NCI-H1417 (cell line): ENCODE measurements at places on chromosomes 5 and 9.

- DNase-seq: peak; percentile 80
These were observed 871 bp downstream of the TRIO start for GRCh38 chr5:14143841-14144585.

DNA sequence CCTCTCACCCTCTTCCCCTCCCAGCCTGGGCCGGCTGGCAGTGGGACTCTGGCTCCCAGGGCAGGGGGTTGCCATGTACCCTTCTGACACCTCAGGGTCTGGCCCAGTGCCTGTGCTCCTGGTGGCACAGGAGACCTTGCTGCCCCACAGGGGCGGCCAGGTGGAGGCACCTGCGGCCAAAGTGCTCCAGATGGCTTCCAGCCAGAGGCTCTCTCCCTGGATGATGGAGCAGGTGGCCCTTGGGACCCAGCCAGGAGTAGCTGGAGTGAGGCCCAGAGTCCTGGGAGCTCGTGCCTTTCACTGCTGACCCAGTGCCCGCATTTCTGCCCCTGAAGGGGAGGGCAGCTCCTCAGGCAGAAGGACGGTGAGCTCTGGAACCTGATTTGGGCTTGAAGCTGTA lies 87.3 kb downstream of the NTNG2 start:
- peak; percentile 8 for DNase-seq

DNA sequence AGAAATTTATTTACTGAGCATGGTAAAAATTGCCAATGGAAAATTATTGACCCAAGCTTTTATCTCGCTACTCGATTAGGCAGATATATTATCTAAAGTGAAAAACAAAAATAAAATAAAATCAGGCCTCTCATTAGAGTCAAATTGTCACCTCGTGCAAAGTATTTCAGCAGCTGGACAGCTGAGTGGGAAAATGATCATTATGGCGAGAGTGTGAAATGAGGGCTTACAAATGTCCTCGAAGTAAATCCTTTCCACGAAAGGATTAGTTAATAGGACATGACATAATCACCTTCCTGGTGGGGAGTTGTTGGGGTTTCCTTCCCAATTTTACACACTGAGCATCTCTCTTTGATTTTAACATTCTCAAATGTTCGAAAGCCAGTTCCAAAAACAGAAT lies 5.4 kb upstream of the DPYSL3 start:
- DNase-seq: no peak

DNA sequence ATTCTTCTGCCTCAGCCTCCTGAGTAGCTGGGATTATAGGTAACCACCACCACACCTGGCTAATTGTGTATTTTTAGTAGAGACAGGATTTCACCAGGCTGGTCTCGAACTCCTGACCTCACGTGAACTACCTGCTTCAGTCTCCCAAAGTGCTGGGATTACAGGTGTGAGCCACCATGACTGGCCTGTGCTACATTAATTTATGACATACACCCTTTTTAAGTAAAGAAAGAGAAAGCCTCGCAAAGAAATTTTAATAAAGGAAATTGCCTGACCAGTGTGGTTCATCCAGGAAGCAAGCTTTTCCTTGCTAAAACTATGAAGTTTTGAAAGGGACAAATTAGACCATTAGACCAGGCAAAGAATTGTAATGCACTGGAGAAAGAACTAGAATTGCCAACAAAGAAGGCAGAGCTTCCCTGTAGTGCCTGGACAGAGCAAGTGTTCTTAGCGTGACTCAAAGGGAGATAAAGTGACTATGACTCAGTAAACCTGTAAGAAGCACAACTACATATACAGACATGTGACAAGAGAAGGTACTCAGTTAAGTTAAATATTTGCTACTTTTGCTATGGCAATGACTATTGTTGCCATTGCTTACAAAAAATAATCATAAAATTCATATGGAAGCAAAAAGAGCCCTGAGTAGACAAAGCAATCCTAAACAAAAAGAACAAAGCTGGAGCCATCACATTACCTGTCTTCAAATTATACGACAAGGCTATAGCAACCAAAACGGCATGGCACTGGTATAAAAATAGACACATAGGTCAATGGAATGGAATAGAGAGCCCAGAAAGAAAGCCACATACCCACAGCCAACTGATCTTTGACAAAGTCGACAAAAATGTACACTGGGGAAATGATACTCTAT lies 54.6 kb downstream of the FYB1 start:
- DNase-seq: no peak

GRCh38 chr5:114789773-114790402 lies 379.8 kb downstream of the TRIM36 start:
- DNase-seq: no peak

DNA sequence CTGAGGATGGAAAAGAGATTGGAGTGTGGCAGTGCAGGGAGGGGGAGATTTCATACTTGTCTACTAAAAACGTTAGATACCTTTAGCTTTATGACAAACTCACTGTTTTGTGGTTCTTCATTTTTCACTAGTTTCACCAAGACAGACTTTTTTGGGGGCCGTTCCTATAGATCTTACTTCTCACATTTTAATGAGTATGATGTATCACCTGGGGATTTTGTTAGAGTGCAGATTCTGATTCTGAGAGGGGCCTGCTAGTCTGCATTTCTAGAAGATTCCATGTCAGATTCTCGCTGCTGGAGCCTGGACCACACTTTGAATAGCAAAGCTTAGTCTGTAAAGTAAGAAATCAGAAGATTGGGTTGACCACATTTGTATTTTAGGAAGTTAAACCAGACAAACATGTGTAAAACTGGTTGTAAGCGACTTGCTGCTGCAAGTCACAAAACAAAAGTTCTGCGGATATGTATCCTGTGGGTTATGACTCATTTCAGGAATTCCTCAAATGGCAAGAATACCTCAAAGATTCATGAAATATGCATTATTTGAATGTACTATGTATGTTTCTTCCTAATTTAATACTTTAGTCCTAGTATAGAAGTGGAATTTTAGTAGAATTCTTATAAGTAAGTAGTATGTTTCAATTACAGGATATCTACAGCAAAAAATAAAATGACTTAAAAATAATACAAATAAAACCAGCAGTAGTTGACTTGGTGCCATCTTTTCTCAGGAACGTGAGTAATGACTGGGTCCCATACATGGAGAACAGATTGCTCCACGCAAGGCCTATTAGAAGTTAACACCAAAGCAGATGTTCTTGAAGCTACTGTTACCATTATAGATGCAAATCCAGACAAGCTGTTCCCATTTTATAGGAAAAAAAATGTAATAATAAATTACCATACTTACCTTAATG lies 27.8 kb downstream of the NFIL3 start:
- no peak for DNase-seq

- no peak for DNase-seq
These were observed 15.1 kb downstream of the DROSHA start for GRCh38 chr5:31516802-31517201.

DNA sequence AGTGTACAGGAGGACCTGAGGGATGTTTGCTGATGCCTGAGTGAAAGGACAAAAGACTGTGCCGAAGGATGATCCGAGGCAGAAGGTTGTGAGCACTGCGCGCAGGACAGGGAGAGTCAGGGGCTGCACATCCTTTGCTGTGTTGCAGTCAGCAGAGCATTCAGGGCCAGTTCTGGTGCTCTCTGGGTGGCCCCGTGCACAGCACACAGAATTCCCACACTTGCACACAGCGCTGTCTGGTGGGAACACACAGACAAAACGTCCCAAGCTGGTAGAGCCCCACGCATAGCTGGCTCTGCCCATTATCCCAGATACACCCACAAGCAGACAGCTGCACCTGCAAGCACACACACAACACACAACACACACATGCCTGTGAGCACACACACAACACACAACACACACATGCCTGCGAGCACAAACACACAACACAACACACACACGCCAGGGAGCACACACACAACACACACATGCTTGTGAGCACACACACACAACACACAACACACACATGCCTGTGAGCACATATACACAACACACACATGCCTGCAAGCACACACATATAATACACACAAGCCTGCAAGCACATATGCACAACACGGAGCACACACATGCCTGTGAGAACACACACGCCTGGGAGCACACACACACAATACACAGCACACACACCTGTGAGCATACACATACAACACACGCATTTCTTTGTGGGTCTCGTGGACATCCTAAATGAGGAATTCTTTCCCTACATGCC lies 74.4 kb downstream of the FGF18 start:
- no peak for DNase-seq

- DNase-seq: no peak
These were observed 122.9 kb upstream of the SARDH start for GRCh38 chr9:133861086-133861485.

GRCh38 chr5:96226941-96227552 lies 206.0 kb downstream of the PCSK1 start:
- no peak for DNase-seq

DNA sequence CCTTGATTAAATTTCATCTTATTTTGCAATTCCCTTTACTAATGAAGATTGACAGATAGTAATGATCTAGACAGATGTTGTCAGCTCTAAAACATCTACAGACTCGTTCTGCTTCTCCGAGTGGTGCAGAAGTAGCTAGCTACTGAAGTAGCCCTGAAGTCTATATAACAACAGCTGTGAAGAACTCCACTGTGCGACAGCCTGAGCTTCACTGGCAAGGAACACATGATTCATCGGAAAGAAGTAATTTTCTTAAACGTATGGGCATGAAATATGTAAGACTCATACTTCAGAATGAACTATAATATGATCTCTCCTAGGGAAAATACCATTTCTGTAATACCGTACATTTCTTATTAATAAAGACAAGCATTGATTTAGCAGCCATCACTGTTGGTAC lies 96.2 kb downstream of the TRPM3 start:
- no peak for DNase-seq

GRCh38 chr5:133145436-133146170 lies 93.8 kb downstream of the HSPA4 start:
- DNase-seq: no peak

DNA sequence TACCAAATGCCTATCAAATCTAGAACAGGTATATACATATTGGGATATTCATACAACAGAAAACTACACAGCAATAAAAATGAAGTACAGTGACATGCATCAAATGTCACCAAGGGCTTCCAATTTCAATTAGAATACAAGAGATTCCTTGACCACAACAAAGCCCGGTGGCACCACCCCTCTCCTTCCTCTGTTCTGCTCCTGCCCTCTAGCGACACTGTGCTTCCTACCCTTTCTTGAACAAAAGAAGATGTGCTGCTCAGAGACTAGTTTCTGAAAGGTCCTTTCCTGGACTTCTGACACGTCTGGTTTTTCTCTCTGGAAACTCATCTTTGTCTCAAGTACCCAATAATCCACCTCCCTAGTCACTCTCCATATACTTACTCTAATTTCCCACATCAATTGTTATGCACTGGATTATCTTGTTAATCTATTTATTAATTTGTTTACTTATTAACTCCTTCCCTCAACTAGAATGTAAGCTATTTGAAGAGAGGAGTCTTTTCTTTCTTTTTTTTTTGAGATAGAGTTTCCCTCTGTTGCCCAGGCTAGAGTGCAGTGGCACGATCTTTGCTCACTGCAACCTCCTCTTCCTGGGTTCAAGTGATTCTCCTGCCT lies 70.4 kb upstream of the CTSV start:
- no peak for DNase-seq

- no peak for DNase-seq
These were observed 79.0 kb upstream of the RAI14 start for GRCh38 chr5:34576891-34577666.

GRCh38 chr9:133188006-133188842 lies 20.8 kb downstream of the OBP2B start:
- peak; percentile 16 for DNase-seq

- DNase-seq: no peak
These were observed 1.1 kb downstream of the TESK1 start for GRCh38 chr9:35606138-35606504.

- peak; percentile 46 for DNase-seq
These were observed 3.0 kb upstream of the UBE2R2 start for GRCh38 chr9:33813712-33814641.

- no peak for DNase-seq
These were observed 39.2 kb downstream of the FER start for GRCh38 chr5:108786806-108787483.

- DNase-seq: peak; percentile 54
These were observed 30.1 kb upstream of the TENT2 start for GRCh38 chr5:79582186-79582585.
